ENCODE measurements at places on chromosomes 16 and 17. TPM values are rescaled to one million over a fixed set of nuclear protein-coding genes. Genes with fewer than 3 reads are reported as not detected.

MYL11 gene
- total RNA-seq, result not detected

DNA sequence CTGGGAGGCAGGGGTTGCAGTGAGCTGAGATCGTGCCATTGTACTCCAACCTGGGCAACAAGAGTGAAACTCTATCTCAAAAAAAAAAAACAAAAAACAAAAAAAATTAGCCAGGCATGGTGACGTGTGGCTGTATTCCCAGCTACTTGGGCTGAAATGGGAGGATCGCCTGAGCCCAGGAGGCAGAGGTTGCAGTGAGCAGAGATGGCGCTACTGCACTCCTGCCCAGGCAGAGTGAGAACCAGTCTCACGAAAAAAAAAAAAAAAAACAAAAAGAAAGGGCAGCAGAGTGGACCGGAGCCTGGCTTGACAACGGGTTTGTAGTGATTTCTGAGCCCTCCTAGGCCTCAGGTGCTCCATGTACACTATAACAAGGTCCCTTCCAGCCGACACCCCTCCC is 33.1 kb downstream of the PEMT start:
- no peak for ATAC-seq

SALL1 gene
- not detected for total RNA-seq

ENO3 gene
- total RNA-seq, result 1.5 TPM

DNA sequence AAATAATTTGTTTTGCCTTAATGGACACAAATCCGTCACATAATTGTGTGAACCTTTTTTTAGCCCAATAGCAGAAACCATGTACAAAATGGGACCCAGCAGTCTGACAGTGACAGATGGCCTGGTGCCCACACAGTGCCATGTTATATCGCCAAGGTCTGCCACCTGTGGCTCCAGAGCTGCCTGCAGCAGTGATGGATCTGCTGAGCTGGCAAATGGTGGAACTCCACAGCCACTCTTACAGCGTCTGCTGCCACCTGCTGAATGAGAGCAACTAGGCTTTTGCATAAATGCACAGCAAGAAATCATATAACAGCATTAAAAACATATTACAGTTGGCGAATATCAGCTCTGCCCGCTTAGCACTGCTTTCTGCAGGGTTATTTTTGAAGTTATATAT is 59.4 kb downstream of the NUP93 start:
- ATAC-seq, result no peak

All from gastroesophageal sphincter (tissue), 4 donors.